ENCODE measurements at places on chromosomes 5 and 9.

DNA sequence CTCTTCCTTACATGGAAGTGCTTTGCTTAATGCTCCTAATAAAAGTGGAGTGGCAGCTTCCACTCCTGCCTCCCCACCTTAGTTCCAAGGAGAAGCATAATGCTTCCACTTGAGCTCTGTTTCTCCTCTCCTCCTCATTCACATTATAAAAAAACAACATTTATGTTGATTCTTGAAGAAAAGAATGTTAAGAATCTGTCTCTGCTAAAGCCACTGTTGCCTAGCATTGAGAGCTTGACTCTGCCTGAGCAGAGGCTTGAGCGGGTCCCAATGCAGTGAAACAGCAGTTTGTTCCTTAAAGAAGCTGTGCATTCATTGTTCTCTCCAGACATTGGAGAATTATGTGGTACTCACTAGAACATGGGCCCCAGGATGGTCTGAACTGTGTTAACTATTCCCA, 101.5 kb upstream of the GHR start:
- no peak for DNase-seq

GRCh38 chr9:136327304-136327974, at the start of gene GPSM1:
TSS of gene GPSM1 (plus strand) at chr9:136327539. CDS start at chr9:136327696, 157 bp downstream.
- DNase-seq, result no peak

GRCh38 chr9:68995776-68996175, 18.1 kb downstream of the PRKACG start:
- DNase-seq, result no peak

DNA sequence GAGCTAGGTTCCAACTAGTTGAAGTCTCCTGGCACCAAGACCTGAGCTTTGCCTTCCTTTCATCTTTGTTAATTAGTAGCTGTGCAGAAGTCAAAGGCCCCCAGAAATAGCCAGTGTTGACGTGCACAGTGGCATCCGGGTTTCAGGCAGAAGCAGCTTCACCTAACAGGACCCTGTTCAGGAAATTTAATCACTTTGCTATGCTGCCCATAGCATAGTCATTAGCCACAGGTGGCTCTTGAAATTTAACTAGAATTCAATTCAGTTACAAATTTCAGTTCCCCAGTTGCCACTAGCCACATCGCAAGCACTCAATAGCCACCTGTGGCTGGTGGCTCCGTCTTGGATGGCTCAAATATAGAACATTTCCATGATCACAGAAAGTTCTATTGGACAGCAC, 179.1 kb downstream of the GOLPH3 start:
- DNase-seq, result no peak

DNA sequence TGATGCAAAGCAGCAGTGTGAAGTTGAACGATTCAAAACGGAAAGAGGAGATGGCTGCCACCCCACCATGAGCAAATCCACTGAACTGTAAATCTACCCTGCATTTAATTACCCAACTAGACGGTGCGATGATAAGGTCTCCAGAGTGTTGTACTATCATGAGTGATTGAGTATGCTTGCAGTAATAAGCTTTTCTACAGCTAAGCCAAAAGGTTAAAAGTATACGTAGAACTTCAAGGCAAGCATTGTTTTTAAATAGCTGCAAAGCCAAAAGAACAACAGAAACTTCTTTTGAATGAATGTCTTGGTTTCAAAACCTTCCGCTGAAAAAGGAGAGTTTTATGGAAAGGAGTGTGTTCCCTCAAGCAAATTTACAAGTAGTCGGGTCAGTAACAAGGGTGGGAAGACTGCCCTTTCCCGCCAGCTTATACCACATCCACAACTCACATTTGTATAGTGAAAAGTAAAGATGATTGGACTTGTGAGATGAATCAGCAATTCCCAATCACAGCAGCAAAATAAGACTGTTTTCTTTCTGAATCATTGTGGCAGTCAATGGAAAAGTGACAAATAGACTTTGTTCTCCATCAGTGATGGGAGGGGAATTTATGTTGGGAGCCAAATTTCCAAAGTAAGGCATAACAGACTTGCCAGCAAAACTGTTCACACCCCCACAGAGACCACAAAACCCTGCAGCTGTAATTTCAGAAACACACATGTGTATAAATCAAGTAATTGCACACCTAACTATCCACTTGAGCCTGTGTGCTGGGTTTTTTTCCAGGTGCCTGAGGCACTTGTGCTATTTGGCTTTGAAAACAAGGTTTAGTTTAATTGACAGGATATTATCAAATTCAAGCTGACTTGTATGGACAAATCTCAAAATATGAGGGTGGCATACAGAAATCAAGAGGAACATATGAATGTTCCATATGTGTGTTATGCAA, 407.7 kb upstream of the GRAMD2B start:
- no peak for DNase-seq

DNA sequence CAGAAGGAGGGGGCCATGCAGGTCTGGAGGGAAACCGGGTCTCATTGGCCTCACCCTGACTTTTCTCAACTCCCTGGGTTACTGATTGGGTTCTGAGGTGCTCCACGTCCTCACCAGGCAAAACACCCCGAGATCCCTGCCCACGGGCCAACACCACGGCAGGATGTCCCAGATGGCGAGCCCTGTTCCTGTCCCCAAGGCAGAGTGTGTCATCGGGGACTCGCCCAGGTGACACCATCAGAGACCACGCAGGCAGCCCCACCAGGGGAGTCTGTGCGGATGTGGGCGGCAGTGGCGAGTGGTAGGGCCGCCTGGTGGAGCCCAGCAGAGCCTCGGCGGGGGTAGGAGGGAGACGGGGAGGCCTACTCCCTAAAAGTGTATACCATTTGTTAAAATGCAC, 59.0 kb upstream of the UBAC1 start:
- no peak for DNase-seq

DNA sequence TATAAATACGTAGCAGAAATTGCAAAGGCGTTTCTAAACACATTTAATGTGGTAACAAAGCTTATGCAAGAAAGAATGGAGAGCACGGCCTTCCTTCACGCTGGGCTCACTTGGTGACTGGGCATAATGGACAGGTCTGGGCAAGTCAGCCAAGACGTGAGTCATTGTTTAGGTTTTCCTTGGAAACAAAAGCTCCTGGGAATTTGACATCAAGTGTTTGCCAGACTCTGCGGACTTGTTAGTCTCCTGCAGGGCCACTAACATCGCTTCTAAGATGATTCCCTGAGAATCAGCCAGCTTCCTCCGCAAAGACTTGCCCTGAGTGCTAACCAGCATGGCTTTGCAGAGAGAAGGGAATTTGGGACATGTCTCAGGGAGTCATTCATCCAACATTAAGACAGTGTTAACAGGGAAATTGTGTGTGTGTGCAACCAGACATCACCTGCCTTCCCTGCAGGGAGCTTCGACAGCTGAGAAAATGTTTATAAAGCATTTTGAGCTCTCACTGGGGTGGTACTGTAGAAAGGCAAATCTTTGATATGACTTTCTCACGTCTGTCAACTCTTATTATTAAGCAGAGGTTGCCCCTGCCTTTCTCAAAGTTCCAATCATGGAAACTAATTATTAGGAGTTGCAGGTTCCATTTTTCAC, 182.5 kb downstream of the NTRK2 start:
- DNase-seq, result peak; percentile 39

GRCh38 chr9:32928145-32928763, 73.2 kb downstream of the APTX start:
- no peak for DNase-seq
